Pancreas (tissue), 10 donors: ENCODE measurements at places on chromosomes 3 and 15. TPM values are rescaled to one million over a fixed set of nuclear protein-coding genes. Genes with fewer than 3 reads are reported as not detected.
A peak's percentile ranks its signal among the peaks of the same experiment; 100 is the strongest.

The SYNPR gene
- 0.31 TPM for total RNA-seq

The DHX36 gene
- 19.9 TPM for total RNA-seq

The MKRN2OS gene
- 1.8 TPM for total RNA-seq

DNA sequence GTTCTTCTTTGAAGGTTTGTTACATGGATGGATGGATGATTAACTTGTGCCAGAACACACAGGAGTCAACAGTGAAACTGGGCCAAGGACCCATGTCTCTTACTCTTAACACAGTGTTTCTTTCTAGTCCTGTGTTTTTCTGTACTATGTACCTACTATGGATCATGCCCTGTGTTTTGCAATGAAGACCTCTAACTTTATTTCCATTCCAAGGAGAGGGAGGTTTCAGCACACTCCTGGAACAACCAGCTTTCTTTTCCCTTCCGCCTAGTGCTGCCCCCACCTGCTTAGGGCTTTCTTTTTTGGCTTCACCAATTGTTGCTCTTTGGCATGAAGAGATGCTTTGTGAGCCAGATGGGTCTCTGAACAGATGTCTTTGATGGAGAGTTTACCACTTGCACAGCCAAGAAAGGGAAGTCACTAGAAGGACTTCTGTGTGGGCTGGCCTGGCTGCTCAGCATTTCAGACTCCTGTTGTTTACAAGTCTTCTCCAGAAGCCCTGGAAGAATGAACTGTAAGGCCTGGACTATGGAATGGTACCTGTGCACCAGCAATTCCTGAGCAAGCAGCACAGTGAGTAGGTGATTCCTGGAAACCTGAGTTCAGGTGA is 44.5 kb downstream of the SNAPC5 start:
- no peaks in the 10 kb centered on the region for H3K4me1 ChIP-seq
- no peak for DNase-seq
- no peak overlapping the region for H3K4me3 ChIP-seq
- H3K36me3 ChIP-seq: no peaks in the 10 kb centered on the region

DNA sequence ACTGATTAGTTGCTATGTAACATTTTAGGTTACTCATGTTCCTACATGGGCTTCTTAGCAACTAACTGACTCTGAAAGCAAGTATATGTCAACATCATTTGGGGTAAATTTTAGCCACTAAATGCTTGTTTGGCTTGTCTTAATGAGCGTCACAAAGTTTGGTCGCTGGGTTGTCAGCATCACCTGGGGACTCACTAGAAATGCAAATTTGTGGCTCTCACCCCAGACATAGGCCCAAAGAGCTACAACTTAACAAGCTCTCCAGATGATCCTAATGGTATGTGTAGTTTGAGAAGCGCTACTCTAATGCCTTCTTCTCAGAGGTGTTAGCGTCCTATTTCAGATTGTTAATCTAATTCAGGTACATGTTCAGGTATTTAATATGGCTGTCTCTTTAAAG is 32.7 kb upstream of the CPOX start:
- H3K4me1 ChIP-seq: no peaks in the 10 kb centered on the region
- H3K36me3 ChIP-seq: no peaks in the 10 kb centered on the region
- no peaks in the 10 kb centered on the region for H3K27me3 ChIP-seq
- no peak for DNase-seq
- H3K4me3 ChIP-seq: no peak overlapping the region

- H3K27ac ChIP-seq: no peak overlapping the region
- no peak overlapping the region for H3K4me3 ChIP-seq
- no peaks in the 10 kb centered on the region for H3K27me3 ChIP-seq
- H3K36me3 ChIP-seq: no peaks in the 10 kb centered on the region
Measured at GRCh38 chr3:29942297-29942696, 661.4 kb downstream of the RBMS3 start.

DNA sequence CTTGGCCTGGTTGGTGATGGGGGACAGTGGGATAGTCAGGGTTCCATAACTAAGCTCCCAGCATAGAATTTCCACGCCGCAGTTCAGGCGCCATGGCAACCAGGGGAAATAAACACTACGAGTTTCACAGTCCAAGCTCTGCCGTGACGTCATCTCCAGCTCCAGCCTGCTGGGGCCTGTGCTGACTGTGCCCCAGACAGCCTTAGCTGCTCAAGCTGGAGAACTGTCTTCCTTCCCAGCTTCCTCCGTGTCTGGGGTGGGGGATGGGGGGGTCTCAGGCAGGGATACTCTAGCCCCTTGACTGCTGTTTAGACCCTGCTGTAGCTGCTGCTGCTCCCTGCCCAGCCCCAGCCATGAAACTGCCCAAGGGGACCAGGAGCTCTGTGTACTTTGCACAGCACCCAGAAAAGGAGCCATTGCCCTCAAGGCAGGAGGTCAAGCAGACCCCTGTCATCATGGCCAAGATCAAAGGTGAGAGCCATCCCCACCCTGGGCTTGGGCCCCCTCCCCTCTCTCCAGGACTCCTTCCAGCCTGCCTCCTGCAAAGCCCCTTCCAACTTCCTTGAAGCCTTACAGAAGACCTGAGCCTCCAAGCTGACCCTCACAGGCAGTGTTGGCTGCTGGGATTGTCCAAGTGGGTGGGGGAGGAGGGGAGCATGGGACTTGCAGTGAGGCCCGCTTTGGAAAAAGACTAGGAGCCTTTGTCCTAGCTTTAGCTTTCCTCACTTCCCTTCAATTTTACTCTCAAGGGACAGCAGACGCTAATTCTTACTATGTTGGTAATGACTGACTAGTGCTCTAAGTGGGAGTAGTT is 11.4 kb upstream of the CSPG4 start:
- DNase-seq: peak; percentile 84
- no peak overlapping the region for H3K4me3 ChIP-seq
- no peaks in the 10 kb centered on the region for H3K36me3 ChIP-seq
- H3K27ac ChIP-seq: no peak overlapping the region
- no peaks in the 10 kb centered on the region for H3K27me3 ChIP-seq

DNA sequence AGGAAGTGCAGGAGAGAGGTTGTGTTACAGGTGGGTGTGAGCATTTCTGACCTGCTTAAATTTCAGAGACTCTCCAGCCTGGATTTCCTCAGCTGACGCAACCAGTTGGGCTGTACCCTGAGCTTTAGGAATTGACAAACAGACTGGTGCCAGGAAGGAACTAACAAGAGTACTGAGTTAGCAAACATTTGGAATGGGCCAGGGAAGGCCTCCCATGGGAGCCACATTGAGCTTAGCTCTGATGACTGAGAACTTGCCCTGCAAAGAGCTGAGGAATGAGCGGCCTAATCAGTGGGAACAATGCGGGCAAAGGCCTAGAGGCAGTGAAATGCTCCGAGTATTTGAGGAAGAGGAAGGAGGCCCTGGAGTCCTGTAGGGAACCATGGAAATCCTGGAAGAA is 254.2 kb downstream of the FEZF2 start:
- H3K27me3 ChIP-seq: no peaks in the 10 kb centered on the region
- H3K4me3 ChIP-seq: no peak overlapping the region
- DNase-seq: no peak
- H3K36me3 ChIP-seq: no peaks in the 10 kb centered on the region
- no peaks in the 10 kb centered on the region for H3K4me1 ChIP-seq
- H3K27ac ChIP-seq: no peak overlapping the region

DNA sequence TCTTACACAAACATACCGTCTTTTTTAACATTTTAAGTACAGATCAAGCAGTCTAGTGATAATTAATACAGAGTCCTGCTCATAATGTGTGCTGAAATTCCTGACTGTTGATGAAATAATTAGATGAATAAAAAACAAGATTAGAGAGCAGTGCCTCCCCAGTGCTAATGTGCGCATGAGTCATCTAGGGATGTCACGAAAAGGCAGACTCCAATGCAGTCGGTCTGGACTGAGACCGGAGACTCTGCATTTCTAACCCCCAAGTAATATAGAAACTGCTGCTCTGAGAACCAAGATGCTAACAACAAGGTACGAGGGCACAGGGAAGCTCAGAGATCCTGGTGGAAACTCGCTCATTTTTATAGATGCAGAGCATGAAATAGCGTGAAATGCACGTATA is 61.4 kb downstream of the COL8A1 start:
- H3K4me1 ChIP-seq: no peaks in the 10 kb centered on the region
- peaks cover 3% of the 10 kb centered on the region for H3K27me3 ChIP-seq
- H3K27ac ChIP-seq: no peak overlapping the region
- no peak overlapping the region for H3K4me3 ChIP-seq
- no peak for DNase-seq

- H3K27me3 ChIP-seq: no peaks in the 10 kb centered on the region
- no peaks in the 10 kb centered on the region for H3K36me3 ChIP-seq
- H3K4me3 ChIP-seq: no peak overlapping the region
- H3K27ac ChIP-seq: no peak overlapping the region
- no peak for DNase-seq
- H3K4me1 ChIP-seq: peaks cover 5% of the 10 kb centered on the region
Measured at GRCh38 chr3:168053115-168053514, 42.6 kb downstream of the GOLIM4 start.
